ENCODE measurements at places on chromosomes 7 and 10.

DNA sequence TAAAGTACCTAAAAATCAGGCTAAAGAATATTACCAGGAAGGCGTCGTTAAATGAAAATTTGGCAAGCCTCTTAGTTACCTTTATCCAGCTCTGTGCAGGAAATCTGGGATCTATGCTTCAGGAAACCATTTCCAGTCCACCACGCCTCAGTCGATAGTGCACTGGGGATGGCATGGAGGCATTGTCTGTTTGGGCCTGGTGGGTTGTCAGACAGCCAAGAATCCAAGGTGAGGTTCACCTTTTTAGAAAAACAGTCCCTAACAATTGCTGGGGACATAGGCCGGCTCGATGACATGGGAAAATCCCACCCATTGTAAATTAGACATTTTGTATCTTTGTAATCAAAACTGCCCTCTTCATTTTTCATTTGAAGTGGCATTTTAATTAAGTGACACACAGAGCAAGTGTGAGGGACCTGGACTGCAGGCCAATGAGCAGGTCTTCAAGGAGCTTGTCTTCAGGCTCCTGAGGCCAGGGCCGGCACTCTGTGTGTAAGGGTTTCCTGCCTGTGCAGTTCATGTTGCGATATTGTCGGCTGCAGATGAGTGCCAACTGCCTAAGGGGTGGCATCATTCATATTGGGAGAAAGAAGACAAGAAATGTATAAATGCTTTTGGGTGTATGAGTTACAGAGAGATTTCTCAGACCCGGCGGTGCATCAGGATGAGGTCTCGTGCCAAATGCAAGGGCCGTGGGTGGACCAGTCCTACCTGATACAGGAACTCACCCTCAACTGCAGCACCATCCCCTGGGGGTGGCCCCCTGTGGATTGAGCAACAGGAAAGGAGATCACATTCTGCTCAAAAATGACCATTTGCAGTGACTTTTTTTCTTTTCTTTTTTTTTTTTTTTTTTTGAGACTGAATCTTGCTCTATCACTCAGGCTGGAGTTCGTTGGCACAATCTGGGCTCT, 80.8 kb downstream of the PTPRE start:
- DNase-seq = no peak

- DNase-seq = no peak
Measured at GRCh38 chr7:135716677-135717238, 11.2 kb downstream of the SLC13A4 start.

- no peak for DNase-seq
Measured at GRCh38 chr10:7794251-7795026, 6.5 kb downstream of the ATP5F1C start.

- no peak for DNase-seq
Measured at GRCh38 chr7:137931823-137932222, 70.1 kb downstream of the CREB3L2 start.

- DNase-seq = no peak
Measured at GRCh38 chr10:29736366-29737073, 101.7 kb upstream of the SVIL start.

GRCh38 chr10:119343011-119343601, 135.7 kb downstream of the GRK5 start:
- no peak for DNase-seq

DNA sequence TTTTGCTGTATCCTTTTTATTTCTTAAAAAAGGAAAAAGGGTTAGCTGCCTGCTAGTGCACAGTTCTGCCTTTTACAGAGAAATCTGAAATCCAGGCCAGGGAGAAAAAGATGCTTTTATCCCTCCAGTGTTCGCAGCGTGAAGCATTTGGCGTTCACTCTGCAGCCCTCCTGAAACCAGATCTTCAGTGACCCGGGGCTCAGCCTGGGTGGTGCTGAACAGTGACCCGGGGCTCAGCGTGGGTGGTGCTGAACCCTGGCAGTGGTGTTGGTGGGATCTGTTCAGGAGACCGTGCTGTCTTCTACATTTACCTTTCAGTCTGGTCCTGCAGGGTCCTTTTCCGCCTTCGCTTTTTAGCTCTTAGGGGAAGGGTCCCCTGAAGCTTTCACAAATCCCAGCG, 164.7 kb upstream of the KLF6 start:
- no peak for DNase-seq

GRCh38 chr7:151107882-151108281, 21.6 kb downstream of the AGAP3 start:
- DNase-seq = no peak

GRCh38 chr10:86661161-86662025, 6.9 kb upstream of the LDB3 start:
- no peak for DNase-seq

- DNase-seq = no peak
Measured at GRCh38 chr7:110842796-110843195, 248.1 kb upstream of the LRRN3 start.

- no peak for DNase-seq
Measured at GRCh38 chr7:134750083-134751062, 29.1 kb upstream of the CALD1 start.

GRCh38 chr10:35881320-35881719, 239.2 kb upstream of the FZD8 start:
- DNase-seq = no peak

DNA sequence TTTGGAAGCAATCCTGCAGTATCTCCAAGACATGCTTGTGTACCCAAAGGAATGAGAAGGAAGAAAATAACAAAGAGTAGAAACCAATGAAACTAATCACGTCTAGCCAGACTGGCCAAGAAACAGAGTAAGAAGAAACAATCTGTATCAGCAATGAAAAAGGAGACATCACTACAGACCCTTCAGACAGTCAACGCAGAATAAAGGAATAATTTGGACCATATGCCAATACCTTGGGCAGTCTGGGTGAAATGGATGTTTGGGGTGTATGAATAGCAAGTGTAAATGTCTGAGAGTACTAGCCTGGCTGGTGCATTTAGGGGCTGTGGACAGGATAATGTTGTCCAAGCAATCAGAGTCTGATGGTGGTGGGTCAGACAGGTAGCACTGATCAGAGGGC, 61.1 kb downstream of the SLC29A4 start:
- DNase-seq = no peak

DNA sequence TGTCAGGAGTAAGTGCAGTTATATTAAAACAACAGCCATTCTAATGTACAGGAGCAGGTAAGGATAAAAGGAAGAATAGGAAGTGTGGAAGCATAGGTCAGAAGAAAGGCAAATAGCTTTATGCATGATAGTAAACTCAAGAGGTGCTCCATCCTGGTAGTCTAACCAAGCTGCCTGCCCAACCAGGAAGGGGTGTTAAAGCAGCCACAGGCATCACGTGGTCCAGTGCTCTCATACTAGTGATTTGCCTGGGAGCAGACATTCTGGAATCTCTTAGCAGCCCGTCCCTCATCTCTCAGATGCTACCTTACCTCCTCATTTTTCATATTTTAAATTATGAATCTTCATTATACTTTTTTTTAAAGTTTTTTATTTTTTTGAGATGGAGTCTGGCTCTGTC, 18.5 kb downstream of the ABRAXAS2 start:
- no peak for DNase-seq

GRCh38 chr10:75269605-75270004, 33.8 kb upstream of the COMTD1 start:
- DNase-seq = no peak

DNA sequence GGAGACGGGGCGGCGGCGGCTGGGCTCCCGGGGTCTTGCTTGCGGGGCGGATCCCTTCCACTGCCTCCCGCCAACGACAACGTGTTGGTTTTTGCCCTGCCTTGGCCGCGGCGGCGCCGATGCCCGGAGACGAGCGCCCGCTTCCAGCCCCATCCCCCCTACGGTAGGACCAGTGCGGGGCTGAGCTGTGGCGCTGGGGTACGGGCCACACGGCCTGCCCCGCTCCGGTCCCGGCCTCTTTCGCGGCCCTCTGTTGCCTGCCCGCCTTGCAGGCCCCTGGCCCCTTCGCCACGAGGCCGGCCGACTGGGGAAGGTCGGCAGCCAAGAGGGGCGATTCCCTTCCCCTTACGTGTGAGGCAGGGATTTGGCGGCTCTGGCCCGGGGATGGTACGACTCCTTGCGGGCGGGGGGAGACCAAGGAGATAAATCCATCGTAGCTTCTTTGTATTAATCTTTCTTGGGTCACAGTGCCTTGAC, 488 bp downstream of the EIF4H start:
- DNase-seq = peak; percentile 35

GRCh38 chr10:89120931-89121763, 86.0 kb downstream of the CH25H start:
- no peak for DNase-seq

DNA sequence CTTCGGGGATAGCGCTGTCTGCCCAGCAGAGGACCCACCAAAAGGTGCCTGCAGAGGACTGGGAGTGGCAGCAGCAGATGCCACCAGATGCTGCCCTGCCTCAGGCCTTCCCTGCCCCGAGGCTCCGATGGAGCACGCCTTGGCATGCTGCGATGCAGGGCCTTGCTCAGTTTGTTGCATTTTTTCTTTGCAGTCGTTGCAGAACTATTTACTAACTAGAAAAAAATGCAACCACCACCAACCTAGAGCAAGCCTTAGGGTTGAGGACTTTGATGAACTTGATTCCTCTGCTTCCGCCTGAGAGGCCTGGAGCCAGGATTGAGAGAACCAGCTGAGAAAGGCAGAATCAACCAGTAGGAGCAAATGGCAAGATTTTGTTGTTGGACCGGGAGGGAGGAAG, 585.6 kb upstream of the MKI67 start:
- DNase-seq = no peak

- peak; percentile 55 for DNase-seq
Measured at GRCh38 chr7:100827330-100828226, at the start of gene EPHB4. TSS of gene EPHB4 (minus strand) at chr7:100827523. CDS start at chr7:100827030, 493 bp downstream.

DNA sequence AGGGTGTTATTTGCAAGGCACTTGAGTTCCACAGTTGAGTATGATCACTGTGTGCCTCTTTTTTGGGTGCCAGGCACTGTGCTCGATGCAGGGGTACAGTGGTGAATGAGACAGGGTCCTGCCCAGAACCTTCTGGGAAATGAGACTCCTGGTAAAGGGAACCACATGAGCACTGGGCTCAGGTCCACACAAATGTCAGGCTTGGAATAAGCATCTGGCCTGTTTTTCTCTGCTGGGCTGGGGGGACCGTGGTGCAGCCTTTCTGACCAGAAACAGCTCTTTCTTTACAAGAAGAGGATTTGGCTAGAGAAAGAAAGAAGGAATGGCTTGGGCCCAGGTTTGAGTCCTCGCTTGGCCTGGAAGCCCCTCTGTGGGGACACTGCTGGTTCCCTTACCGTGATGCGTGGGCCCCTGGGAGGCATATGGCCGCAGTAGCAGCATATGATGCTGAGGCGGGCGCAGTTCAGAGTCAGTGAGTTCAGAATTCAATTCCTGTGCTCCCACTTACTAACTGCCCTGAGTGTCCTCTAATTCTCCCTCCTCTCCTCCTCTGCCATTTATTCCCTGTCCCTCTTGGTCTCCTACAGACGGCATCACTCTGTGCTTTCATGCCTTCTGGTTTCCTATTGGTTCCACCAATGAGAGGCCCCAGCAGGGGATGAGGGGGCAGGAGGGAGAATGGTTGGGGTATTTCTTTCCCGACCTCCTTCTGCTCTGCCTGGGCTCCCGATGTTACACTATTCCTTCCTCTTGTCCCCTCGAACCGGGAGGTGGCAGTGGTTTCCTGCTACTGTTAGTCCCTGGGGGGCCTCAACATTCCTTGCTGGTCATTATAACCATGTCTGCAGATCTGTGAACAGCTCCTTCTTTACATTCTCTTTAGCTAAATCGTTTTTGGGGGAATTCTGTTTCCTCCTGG, 9.6 kb upstream of the KCP start:
- DNase-seq = no peak

GRCh38 chr7:104946338-104946737, 67.7 kb upstream of the KMT2E start:
- DNase-seq = no peak

- DNase-seq = no peak
Measured at GRCh38 chr10:79505829-79506228, 6.5 kb upstream of the EIF5AL1 start.

DNA sequence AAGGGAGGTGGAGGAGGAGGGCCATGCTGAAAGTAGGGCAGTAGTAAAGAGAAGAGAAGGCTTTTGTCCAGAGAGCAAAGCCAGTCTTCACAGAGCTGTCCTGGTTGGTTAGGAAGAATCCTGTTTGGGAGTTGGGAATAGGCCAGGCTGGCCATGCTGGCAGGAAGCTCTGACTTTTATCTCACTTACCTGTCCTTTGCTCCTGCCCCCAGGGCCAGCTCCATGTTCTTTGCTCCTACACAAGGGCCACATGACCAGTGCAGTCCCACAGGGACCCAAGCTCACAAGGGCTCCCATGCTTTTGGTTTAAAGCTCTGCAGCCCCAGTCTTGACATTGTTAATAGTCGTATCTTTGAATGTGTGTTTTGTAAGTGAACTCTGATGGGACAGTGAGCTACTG, 161.6 kb upstream of the KMT2E start:
- DNase-seq = no peak

DNA sequence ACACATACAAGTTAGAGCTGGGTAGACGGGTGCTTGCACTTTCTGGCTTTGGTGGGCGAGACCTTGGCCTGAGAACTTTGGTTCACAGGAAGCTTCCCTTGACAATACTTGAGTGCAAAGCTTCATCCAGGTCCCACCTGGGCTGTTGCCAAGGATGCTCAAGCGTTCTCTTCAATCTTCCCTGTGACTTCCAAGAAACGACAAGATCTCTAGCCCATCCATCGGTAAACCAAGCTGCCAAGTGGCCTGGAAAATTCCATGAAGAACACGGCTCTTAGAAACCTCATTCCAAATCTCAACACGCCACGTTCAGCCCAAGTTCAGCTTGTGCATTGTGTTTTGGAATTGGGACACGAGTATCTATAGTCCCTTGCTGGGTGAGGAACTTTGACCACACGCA, 84.7 kb downstream of the CHST15 start:
- no peak for DNase-seq

DNA sequence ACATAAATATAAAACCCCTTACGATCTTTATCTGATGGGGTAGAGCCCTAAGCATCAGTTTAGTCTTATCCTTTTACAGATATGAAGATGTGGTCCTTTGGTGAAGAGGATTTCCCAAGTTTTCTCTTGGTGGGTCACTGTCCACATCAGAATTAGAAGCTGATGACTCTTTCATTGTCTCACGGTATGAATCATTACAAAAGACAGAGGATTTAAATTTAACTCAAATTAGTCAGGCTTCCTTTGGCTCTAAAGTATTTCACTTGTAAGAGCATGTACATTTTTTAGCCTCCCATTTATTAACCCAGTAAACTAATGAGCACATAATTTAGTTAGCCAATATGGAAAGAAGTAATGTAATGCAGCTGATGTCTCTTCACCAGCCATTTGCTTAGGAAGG, 49.9 kb upstream of the TMEM26 start:
- no peak for DNase-seq

Data from omental fat pad (tissue), 4 donors.